ENCODE measurements at places on chromosomes 7 and 10.

DNA sequence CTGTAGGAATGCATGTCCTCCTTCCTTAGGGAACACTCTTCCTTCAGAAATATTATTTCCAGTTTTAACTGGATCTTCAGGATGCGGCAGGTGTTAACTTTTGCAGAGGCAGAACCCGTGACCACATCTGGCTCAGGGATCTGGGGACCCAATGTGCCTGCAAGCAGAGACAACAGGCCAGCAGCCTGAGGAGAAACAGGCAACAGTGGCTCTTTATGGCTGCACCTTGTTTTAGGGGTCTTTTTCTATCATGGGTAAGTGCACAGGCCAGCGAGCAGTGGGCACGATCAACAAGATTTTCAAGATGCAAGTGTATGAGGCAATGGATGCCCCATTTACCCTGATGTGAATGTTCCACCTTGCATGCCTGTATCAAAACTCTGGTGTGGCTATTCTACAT, 497.5 kb upstream of the KLF6 start:
- DNase-seq = no peak

DNA sequence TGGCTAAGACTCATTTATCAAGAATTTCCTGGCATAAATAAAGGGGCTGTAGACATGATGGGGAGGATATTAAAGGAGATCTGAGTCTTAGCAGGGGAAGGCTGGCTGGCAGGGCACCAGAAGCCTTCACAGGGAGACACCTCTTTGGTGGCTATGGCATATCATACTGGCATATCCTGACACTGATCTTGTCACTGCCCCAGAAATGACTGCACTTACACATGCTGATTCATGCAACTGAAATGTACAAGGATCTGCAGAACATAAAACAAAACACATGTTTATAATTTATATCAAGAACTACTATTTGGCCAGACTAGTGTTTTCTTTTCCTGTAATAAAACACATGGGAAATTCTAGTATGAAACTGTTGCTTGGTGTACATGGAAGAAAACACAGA, 5.5 kb upstream of the LIPN start:
- DNase-seq = no peak

DNA sequence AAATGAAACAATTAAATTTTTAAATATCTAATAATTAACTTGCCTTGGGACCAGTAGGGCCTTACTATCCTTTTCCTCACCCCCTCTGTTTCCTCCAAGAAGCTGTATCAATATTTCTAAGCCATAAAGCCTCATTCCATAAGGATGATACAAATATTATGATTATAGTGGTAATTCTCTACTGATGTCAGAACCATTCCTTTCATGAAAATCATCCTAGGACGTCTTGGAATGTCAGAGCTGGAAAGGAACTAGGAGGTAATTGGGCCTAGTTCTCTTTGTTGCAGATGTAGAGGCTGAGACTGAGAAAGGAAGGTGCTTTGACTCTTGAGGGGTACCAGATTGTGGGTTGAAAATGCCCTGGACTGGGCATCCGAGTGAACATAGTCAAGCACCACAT, 766.7 kb upstream of the GHITM start:
- DNase-seq = no peak

DNA sequence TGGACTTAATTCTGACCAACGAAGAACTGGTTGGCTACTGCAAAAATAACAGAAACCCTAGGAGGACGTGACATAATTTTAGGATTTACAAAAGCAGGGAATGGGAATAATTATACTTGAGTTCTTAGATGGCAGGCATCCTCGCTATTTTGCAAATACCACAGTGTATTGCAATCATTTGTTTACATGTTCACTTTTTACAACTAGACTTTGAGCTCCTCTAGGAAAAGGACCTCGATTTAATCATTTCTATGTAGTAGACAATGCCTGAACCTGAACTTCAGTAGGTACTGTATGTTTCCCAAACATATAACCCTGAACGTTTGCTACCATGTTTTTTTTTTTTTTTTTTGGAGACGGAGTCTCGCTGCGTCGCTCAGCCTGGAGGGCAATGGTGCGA, 137.7 kb downstream of the CNOT4 start:
- no peak for DNase-seq

- no peak for DNase-seq
Observed at GRCh38 chr10:61140765-61141392, 196.9 kb upstream of the RHOBTB1 start.

All from stimulated activated CD4-positive, alpha-beta T cell treated with anti-CD3 and anti-CD28 coated beads, Interleukin-2, amount 100 ng/mL, for 24 hours (primary cell).